AG04450 (cell line): ENCODE measurements at places on chromosomes 6 and 20. TPM values are rescaled to one million over a fixed set of nuclear protein-coding genes. Genes with fewer than 3 reads are reported as not detected.

The KIF13A gene
- polyA plus RNA-seq: 56.1 and 57.7 TPM in 2 replicates

DNA sequence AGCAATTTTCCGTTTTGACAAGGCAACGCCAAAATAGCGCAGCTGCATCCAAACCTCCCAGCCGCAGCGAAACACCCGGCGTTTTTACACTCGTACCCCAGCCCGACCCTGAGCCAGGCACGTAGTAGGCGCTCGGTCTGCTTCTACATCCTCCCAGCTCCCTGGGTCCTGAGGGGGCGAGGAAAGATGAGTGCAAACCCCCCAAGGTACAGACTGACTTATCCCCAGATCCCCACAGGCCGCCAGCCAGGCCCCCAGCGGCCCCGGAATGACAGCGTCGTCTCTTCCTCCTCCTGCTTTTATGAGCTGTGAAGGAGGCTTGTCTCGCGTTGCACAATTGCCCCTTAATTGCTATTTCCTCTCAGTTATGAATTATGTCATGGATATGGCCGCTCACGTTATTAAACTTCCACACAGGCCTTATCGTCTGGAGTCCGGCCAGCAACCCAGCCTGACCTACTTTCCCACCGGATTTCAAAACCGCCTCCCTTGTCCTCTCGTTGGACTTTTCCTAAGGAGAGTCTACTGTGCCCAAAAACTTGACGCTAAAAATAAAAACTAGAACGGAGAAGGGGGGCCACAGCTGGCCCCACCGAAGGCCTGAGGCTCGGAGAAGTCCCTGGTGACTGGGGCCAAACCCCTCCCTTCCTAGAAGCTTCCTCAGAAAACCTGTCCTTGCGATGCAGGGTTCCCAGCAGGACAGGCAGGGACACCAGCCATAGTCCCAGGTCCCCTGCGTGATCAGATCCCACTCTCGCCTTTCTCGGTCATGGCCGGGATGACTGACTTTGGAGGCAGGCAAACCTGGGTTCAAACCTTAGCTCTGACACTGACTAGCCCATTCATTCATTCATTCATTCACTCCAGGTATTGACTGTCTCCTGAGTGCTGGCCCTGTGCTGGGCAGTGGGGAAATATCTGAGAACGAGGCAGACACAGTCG, 130.9 kb upstream of the PTPN1 start:
- peak; percentile 46 for DNase-seq

GRCh38 chr20:4989570-4989969, 11.7 kb downstream of the SLC23A2 start:
- DNase-seq: no peak

GRCh38 chr6:111583986-111584385, 21.7 kb downstream of the TRAF3IP2 start:
- no peak for DNase-seq

The WFDC10A gene
- polyA plus RNA-seq: not detected in 2 replicates

GRCh38 chr6:35960187-35960586, 39.3 kb upstream of the SRPK1 start:
- DNase-seq: no peak

DNA sequence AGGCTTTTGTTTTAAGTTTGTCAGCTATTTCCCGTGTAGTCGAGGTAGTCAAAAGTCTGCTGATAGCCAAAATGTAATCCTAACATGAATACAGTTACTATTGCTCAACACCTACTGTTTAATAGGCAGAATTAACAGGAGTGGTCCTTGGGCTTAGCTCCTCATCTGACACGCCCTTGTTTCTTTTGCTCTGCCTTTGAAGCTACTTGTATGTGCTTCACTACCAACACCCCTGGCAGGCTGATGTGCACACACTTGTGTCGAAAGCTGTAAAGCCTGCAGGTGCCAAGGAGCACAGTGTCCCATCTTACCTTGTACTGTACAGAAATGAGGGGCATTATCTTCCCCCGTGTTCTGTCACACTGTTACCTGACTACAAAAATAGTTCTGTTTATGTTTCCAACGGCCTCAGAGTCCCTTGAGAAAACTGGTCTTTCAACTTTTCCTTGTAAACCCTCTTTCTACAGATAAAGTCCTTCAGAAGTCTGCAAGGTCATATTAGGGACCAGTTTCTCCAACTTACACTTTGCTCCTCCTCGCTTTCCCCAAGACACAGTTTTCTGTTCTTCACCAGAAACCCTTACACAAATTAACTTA, 9.3 kb downstream of the SDHAF4 start:
- DNase-seq: no peak

DNA sequence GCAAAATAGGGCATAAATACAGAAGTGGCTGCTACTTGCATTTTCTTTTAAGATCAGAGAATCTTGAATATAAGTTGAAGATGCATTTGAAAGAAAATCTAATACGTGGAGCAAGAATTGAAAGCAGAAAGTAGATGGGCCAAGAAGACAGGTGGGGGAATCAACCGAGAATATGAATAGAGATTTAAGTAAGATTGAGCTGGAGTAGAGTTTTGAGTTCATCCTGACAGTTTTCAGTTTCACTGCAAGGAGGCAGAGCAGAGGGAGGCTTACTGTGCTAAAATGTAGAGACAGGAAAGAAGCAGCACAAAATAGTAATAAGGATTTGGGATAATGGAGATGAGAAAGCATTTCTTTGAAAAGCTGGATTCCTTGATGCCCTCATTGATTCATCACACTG, 214.5 kb downstream of the GJA1 start:
- DNase-seq: no peak

The KCNQ2 gene
- not detected in 2 replicates for polyA plus RNA-seq

GRCh38 chr6:3919130-3919628, 70.0 kb downstream of the FAM50B start:
- DNase-seq: no peak

DNA sequence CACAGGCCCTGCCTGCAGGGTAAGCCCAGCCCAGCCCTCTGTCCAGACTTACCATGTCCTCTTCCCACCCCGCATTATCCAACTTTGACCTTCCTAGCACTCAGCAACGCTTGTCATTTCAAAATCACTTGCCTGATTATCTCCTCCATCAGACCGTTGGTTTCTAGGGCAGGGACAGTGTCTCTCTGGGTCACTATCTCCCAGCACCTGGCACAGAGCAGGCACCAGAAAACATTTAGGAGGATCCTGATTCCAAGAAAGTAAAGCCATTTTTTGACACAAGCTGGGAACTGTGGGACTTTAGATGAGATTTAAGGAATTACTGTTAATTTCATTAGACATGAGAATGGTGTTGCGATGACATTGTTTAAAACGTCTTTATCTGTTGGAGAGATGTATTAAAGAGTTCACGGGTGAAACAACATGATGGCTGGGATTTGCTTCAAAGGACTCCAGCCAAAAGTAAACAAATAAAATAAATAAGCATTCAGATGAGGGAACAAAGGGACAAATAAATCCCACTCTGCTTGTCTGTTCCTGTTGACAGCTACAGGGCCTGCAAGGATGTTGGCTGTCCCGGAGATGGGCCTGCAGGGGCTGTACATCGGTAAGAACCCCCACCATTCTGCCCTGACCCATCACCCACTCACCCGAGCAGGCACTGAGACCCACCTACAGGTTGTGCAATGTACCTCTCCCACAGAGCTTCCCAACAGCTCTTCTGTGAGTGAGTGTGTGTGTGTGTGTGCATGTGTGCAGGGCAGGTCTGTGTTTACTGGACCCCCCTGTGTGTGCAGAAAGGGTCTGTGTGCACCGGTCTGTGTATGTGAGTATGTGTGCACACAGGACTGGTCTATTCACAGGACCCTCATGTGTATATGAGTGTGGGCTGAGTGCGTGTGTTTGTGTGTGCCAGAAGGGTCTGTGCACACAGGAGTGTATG, 5.9 kb downstream of the HSPA12B start:
- no peak for DNase-seq

DNA sequence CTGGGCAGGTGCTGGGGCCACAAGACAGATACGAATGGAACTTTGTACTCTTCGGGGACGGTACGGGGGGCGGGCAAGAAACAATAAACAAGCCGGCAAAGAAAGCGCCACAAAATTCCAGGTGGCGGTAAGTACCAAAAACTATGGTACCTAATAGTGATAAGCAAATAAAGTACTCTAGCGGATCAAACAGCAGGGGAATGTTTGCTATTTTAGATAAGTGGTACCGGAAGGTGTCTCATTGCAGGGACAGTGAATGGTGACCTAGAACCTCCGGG, 15.1 kb upstream of the RIPK1 start:
- no peak for DNase-seq

GRCh38 chr6:131281471-131282270, 146.4 kb downstream of the AKAP7 start:
- DNase-seq: no peak

The OPN5 gene
- polyA plus RNA-seq: not detected in 2 replicates

DNA sequence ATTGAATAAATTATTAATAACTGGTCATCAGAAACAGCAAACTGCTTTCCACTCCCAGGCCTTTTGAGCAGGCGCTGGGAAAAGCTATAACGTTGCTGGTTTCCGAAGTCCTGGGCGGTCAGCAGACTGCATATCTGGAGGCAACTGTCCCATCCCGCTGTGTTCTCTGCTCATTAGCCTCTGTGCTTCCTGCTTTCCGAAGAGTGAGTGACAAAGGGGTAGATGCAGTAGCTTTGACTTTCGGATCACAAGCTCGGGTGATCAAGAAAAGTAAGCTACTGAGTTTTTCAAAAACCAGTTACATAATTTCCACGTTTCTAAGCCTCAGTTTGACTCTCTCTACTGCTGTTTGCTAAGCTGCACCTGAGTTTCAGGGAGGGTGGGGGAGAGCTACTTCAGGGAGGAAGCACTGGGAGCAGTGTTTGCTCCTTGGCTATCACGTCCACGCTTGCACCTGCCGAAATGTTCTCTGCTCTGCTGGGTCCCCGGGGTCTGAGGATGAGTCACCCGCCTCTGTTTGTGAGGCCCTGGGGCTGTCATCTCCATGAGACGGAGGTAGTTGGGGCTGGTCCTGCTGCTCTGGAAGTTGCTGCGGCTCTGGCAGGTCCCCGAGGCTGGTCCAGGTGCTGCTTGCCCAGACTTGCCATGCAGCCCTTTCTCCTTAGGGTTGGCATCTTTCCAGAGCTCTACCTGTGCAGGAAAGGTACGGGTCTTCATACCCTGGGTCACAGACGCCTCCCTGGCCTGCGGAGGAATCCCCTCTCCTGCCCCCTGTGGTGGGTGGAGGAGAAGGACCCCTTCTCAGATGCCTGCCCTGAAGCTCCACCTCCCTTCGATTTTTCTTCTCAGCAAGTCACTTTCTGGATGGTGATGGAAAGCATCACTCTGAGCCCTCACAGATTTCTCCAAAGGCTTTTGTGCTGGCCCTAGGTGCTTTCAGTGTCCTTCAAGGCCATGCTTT, 220.0 kb downstream of the QKI start:
- no peak for DNase-seq

- DNase-seq: no peak
Measured at GRCh38 chr6:50836231-50836630, 17.6 kb downstream of the TFAP2B start.

The SLC17A2 gene
- polyA plus RNA-seq: not detected in 2 replicates

- no peak for DNase-seq
Measured at GRCh38 chr20:60904730-60905129, 347.3 kb upstream of the CDH4 start.

GRCh38 chr6:132788658-132789395, 9.6 kb downstream of the SLC18B1 start:
- DNase-seq: no peak

DNA sequence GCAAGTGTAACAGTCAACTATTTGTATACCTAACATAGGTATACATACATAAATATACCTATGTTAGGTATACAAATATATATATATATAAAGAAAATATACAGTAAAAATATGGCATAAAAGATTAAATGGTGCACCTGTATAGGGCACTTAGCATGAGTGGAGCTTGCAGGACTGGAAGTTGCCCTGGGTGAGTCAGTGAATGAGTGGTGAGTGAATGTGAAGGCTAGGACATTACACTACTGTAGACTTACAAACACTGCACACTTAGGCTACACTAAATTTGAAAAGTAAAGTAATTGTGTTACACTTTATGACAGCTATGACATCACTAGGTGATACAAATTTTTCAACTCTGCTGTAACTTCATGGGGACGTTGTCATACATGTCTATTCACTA, 65.6 kb downstream of the CDC5L start:
- no peak for DNase-seq

The EPHA7 gene
- polyA plus RNA-seq: not detected in 2 replicates

The LAMA2 gene
- 33.0 TPM in 2 replicates for polyA plus RNA-seq

The NHSL1 gene
- 10.2 and 10.5 TPM in 2 replicates for polyA plus RNA-seq

The NCOA5 gene
- polyA plus RNA-seq: 21.5 and 27.0 TPM in 2 replicates

GRCh38 chr6:143999406-143999805, 8.7 kb downstream of the PLAGL1 start:
- DNase-seq: peak; percentile 20

GRCh38 chr20:57167971-57168701, 98.3 kb downstream of the BMP7 start:
- DNase-seq: no peak

- DNase-seq: no peak
Measured at GRCh38 chr6:136506124-136506799, 44.0 kb downstream of the MAP7 start.

The GMNN gene
- polyA plus RNA-seq: 17.4 and 22.0 TPM in 2 replicates

The CPXM1 gene
- polyA plus RNA-seq: 9.0 and 12.9 TPM in 2 replicates

DNA sequence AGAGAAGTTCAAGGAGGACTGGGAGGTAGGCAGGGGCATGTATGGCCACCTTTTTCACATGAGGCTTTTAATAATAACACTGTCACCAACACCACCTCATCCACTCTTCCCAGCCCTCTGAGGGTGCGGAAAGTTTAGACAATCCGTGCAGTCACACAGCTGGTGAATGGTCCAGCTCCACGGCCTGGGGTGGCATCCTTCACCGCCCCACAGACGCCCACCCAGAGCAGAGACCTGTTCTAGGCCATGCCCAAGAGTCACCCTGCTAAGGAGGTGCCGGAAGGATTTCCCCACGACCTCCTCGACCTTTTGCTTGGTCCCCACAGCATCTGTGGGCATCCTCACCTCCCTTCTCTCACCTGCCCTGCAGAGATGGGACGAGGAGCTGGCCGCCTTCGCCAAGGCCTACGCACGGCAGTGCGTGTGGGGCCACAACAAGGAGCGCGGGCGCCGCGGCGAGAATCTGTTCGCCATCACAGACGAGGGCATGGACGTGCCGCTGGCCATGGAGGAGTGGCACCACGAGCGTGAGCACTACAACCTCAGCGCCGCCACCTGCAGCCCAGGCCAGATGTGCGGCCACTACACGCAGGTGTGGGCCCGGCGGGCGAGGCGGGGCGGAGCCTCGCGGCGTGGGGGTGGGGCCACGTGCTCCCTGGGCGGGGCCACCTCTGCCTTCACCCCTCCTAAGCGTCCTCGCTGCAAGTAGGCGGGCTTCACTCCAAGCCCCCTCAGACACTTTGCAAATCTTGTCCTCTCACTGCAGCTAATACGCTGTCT, 4.4 kb downstream of the PI16 start:
- DNase-seq: no peak

DNA sequence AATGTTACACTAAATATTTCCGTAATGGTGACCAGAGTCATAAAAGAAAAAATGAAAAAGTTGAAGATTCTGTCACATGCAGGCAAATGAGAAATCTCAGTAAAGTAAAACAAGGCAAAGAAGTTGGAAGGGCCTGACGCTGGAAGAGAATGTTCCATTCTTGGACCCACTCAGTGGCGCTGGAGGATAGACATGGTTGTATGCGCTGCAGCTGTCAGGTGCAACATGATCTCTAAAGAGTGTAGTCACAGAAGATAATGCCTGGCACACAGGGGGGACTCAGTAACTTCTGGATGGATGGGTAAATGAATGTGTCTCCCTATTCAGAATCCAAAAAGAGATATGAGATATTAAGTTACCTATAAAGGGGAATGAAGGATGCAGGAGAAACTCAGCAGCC, 116.3 kb downstream of the FAXC start:
- no peak for DNase-seq
